ENCODE measurements at places on chromosomes 3 and 15.

DNA sequence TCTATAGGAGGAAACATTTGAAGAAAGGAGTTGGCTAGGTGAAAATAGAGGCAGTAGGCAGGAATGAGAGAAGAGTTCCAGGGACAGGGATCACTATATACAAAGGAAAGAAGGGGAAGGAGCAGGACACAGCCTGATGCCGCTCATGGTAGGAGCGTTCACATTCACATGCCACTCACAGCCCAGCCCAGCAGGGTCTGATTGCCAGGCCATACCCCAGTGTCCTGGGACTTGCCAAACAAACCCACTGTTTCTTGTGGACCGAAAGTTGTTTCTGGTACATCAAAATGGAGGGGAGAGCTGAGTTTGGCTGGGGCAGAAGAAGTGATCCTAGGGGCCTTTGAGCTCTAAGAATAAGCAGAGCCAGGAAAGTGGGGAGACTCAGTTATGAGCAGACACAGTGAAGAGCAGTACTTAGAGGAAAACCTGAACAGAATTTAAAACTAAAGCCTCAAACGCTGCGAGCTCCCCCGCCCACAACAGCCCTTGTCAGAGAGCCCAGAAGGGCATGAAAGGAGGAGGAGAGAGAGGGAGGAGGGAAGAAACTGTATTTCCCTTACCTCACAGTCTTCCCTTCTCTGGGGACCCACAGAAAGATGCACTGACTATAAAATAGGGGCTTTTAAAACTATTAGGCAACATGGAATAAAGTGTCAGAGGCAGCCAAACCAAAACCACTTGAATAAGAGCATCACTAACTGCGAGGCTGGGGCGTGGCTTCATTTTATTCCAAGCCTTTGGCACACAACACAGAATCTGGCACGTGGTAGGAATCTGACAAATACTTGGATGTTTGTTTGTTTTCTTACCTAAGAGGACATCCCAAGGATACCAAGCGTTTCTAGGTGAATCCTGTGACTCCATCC lies 129.0 kb downstream of the RPL22L1 start:
- no peak for DNase-seq

DNA sequence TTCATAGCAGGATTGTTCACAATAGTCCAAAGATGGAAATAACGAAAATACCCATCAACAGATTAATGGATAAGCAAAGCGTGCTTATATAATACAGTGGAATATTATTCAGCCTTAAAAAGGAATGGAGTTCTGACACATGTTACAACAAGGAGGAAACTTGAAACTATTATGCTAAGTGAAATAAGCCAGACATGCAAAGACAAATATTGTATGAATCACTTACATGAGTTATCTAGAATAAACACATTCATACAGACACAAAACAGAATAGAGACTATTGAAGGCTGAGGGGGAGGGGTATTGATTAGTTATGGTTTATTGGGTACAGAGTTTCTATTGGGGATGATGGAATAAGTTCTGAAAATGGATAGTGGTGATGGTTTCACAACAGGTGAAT lies 438.6 kb downstream of the CADM2 start:
- no peak for DNase-seq

DNA sequence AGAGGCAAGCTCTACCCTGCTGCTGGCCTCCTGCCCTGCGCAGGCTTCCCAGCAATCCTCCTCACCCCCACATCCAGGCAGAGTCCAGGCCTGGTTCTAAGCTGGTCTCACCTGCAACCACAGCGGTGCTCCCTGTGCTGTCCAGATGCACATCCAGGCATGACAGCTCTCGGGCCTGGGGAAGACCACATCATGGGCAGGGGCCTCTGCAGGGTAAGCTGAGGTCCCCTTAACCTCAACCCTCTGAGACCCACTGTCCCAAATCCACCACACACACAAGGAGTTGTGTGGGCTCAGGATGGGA lies 10.8 kb downstream of the PLA2G4D start:
- no peak for DNase-seq

DNA sequence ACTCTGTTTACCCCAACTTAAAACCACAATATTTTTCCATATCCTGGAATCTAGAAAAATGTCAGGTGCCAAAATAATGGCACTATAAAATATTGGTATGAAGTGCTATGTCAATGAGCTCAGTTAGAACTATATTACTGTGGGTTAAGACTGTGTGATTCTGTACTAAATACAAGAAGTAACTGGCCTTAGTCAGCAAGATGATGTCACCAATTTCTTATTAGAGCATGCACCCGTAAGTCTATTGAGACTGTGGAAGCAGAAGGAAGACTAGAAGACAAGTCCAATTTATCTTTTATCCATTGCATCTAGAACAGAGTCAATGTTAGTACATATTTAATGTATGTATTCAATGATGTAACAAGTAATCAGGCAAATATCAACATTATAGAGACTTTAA lies 25.0 kb downstream of the LRRC58 start:
- DNase-seq, result no peak

DNA sequence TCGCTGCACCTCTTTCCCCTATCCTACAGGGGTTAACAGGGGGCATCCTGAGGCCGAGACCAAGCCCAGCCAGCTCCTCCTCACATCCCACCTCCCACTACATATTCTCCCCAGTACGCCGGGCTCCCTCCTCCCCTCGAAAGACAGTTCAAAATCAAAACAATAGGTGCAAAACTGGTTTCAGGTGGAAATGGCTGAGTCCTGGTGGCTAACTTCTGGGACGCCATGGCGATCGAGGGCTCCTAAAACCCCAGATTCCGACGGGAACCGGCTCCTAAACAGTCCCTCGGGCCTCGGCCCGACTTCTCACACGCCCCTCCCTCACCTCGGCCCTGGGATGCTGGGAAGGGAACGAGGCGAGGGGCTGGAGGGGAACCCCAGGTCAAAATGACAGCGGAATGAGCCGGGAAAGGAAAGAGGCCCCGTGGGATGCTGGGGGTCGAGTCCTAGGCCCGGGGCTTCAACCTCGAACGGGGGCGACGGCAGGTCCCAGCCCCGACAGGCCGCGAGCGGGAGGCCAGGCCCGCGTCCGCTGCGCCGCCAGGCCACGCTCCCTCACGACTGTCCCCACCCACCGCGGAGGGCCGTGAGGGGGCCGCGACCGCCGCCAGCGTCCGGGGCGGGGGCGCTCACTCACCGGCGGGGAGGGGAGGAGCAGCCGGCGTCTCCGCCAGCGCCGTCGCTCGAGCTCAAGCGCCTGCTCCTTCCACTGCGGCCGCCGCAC lies 492 bp downstream of the TMCC1 start:
- peak; percentile 80 for DNase-seq

DNA sequence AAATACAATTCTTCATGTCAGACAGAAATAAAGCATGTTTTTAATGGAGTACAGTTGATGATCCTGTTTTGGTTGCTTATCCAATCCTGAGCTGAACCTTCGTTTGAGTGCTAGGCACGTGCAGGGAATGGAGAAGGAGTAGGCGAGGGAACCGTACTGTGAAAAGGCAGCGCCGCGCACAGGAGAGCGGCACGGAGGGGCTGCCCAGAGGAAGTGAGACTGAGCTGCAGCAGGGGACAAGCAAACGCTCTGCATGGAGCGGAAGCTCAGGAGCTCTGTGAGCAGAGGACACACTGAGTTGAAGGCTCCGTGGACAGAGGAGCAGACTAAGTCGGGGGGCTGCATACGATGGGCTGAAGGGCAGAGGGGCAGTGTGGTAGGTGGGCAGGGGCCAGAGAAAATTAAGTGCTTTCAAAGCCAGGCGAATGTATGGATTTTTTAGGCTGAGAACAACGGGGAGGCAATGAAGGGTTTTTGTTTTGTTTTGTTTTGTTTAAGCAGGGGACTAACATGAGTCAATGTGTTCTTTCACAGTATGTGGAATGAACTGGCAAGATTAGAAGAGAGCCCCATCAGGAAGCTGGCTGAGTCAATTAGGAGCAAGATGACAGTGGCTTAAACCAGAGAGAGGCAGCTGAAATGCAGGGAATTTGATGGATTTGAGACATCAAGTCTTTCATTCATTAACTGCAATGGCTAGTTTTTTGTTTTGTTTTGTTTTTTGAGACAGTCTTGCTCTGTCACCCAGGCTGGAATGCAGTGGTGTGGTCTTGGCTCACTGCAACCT lies 23.8 kb upstream of the TM2D3 start:
- DNase-seq, result no peak

GRCh38 chr3:25723802-25724201 lies 59.1 kb upstream of the TOP2B start:
- DNase-seq, result no peak

GRCh38 chr3:149970716-149971402 lies at the start of gene PFN2:
Gene PFN2, minus strand, starts transcription at chr3:149970895. Its CDS starts 39 bp downstream, at chr3:149970856.
- peak; percentile 70 for DNase-seq

GRCh38 chr15:63077952-63078351 lies 35.4 kb downstream of the TPM1 start:
- DNase-seq, result no peak

DNA sequence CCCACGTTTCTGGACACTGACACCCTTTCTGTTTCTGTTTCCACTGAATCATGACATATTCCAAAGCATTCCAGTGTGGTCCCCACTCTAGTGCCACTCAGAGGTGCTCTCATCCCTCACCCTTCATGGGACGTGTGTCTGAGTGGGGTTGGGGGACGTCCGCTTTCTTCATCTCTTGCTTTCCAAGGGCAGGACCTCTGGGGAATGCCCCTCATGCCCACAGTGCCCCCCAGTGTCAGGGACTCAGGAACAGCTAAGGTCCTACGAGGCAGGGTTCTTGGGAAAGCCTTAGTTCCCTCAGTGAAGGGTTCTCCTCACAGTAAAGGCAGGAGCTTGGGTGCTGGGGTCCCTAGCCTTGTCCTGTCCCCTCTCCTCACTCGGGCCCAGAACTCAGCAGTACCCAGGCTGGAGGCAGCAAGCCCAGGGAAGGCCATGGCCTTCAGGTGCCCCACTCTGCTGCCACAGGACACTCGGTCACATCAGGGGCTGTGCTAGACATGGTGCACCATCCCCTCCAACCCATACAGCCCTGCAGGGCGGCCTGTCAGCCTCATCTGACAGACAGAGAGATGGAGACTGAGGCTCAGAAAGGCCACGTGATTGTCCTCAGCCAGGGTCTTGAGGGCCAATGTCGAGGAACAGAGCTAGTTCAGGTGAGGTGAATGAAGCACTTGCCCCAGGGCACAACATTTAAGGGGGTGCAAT lies 261.0 kb downstream of the TLE3 start:
- no peak for DNase-seq

- no peak for DNase-seq
Observed at GRCh38 chr3:122956693-122957455, 70.7 kb downstream of the SEMA5B start.

Data from lower lobe of right lung (tissue), 2 donors.